Gastrocnemius medialis (tissue), 4 donors: ENCODE measurements at places on chromosomes 1 and 21.

DNA sequence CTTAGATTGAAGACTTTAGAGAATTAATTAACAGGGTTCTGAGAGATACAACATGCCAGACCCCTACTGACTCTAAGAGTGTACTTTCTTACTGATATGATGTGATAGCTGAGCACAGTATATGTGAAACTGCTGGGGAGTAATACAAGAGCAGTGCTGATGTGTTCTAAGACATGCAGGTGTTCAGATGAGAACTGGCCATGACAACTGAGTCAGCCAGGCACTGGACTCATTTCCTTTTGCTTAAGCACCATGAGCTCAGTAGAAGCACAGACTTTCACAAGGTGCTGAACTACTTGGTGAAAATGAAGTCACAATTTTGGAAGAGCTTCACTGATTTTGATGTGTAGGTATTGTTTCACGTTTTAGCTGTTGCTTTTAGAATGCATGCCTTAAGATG lies 15.9 kb upstream of the POGZ start:
- DNase-seq: no peak

DNA sequence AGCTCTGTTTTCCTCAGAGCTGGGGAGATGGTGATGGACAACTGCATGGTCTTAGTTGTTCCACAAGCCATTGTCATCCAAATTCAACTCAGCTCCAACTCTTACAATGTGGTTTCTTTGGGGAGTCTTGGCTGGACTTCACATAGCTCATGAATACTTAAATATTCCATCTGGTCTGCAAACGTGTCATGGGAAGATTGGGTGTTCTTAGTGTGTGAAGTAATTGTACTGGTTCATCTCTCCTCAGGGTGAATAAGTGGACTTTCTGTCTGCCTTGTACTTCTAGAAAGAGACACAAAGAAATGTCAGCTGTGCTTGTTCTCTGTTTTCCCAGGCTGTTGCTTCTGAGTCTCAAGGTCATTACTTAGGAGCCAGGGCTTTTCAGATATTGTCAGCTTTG lies 106.6 kb downstream of the VPS13D start:
- DNase-seq: no peak

- no peak for DNase-seq
Observed at GRCh38 chr1:31364561-31365250, 8.2 kb downstream of the FABP3 start.

DNA sequence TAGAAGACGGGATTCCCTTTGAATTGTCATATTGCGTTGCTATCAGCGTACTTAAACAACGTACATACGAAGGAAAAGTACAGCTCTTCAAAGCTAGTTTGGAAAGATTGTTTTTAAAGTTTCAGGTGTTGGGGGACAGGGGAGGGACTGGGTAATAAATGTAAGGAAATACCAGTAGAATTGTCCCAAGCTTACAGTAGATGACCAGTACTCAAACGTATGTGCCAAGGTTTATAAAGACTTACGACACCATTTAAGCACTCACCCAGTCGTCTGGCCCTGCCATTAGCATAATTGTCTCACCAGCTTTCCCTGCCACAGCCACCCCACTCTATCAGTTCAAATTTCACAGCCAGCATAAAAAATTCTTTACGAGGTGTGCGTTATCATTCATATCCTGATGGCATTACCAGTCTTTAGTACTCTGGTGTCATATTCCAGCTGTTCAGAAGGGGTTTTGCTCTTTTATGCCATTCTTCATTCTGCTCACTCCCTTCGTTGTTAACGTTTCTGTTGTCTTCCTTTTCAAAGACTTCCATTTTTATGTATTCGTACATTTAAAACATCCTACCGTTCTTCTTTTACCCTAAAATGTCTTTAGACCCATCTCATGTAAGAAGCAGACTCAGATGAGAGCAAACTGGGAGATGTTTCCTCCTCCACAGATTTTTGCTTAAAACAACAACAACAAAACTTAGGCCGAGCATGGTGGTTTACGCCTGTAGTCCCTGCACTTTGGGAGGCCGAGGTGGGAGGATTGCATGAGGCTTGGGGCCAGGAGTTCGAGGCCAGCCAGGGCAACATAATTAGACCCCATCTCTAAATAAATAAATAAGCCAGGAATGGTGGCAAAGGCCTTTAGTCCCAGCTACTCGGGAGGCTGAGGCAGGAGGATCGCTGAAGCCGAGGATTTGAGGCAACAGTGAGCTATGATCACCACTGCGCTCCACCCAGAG lies 1.0 kb upstream of the HP1BP3 start:
- peak; percentile 27 for DNase-seq

- no peak for DNase-seq
Observed at GRCh38 chr1:117427297-117427696, 60.0 kb downstream of the MAN1A2 start.

- no peak for DNase-seq
Observed at GRCh38 chr1:191222206-191222605, 744.5 kb upstream of the BRINP3 start.

DNA sequence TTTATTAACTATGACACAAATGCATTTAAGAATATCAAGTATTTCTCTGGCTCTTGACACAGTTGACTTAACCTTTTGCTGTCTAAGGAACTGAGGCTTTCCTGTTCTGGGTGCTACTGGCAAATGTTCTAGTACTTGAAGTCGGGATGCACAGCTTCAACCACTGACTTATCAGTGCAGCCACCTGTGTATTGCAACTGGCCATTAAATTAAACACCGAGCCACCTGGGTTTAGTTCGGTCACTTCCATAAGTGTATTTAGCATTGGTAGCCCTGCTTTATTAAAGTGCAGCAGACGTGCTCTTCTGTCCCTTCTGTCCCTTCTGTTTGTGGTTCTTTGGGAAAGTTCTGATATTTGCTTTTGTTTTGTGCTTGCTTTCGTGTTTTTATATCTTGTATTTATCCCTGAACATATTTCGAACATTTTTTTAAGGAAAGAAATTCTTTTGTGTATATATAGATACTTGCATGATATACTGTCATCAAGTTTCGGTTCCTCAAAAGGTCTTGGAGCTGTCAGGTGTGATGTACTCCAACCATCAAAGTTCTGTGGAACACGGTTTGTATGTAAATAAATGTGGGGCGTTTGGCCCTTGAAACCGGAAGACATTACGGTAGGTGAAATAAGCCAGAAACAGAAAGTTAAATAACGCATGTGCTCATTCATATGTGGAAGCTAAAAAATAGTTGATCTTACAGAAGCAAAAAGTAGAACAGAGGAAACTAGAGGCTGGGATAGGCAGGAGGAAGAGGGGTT lies 297.9 kb upstream of the GREM2 start:
- DNase-seq: no peak

DNA sequence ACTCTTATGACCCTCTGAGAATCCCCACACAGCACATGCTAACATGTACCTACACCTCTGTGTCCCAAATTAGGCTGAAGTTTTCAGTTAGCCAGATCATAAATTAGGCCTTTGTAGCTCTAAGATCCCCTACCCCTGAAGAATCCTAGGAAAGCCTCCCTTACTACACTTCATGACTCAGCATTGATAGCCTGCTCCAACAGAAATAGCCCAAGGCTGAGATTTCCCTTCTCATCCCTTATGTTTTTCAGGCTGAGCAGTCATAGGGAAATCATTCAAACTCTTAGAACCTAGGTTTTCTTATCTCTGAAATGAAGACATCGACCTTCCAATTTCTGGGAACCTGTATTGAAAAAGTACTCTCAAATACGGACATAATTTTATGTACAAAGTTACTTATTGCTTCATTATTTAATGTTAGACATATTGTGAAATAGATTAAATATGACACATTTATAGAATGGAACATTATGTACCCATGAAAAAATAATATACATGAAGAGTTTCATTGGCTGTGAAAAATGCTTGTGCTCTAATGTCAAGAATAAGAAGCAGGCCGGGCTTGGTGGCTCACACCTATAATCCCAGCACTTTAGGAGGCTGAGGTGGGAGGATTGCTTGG lies 122.4 kb upstream of the UBE2U start:
- no peak for DNase-seq

GRCh38 chr1:85894651-85895050 lies 186.4 kb upstream of the ZNHIT6 start:
- DNase-seq: no peak

- DNase-seq: no peak
Observed at GRCh38 chr1:207990455-207990854, 79.5 kb upstream of the CD34 start.

DNA sequence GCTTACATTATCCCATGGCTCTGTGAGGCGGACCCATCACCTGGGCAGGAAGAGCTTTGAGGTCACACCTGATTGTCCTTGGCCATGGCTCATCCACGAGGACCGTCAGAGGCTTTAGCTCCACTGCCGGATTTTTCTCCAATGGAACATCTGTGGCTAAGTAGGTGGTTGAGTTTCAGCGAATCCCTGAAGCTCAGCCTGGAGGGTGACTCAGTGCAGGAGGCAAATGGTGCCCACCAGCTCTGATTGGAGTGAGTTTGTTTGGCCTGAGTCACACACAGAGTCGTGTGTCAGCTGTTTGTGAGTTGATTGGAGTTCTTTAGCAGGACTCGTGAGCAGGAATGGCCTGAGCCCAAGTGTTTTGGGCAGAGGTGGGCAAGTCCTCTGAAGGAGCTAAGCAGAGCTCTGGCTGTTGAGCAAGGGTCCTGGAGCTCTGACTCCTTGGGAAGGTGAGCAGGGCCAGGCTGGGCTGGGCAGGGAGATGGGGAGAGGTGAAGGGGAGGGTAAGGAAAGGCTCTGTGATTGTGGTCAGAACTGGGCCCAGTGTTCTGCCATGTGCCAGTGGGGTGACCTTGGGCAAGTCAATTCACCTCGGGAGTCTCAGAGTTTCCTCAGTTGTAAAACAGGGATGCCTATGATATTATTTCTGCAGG lies 2.0 kb downstream of the SLC6A17 start:
- no peak for DNase-seq

GRCh38 chr1:36531833-36532232 lies 49.1 kb upstream of the CSF3R start:
- DNase-seq: no peak

- no peak for DNase-seq
Observed at GRCh38 chr1:112722601-112723510, 7.7 kb upstream of the PPM1J start.

DNA sequence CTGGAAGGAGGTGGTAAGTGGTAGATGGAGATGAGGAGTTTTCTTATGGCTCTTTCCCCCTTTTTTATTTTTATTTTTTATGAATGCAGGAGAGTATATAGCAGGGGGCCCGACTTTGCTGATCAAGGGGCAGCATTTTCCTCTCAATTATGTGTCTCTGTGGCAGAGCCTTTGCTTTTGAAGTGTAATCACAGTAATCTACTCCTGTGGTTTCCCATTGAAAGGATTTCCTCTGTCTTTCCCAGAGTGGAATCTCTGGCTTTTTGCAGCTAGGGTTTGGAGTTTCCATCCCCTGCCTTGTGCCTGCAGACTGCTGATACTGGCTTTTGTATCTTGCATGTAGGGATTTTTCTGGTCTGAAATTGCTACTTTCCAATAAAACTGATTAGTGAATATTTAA lies 29.1 kb downstream of the ARID1A start:
- no peak for DNase-seq

GRCh38 chr1:233432916-233433315 lies 105.4 kb downstream of the MAP3K21 start:
- no peak for DNase-seq

DNA sequence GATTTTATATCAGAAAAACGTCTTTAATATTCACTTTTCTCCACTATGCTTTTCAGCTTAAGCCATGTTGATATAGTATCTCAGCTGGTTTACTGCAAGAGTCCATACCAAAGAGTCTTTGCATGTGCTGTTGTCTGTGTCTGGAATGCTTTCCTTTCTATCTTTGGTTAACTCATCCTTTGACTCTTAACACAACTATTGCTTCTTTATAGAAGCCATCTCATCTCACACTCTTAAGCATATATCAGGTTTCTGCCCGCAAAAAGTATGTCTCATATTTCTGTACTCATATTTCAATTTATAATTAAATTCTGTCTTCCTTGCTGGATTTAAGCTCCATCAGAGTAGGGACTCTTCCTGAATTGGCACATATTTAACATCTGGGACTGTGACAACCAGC lies 220.9 kb upstream of the KCNK2 start:
- DNase-seq: no peak

DNA sequence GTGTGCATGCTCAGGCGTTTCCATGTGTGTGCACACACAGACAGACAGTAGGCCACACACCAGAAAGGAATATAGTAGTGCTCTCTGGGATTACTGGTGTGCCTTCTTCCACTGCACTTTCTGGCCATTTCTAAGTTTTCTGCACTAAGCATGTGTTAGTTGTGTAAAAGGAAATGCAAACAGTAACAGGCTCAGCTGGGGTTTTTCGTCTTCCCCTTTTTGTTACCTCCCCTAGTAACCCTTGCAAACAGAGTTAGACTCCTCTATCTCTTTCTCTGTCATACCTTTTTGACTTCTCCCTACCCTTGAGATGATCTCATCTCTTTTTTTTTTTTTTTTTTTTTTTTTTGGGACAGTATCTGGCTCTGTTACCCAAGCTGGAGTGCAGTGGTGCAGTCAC lies 196.3 kb downstream of the SDCCAG8 start:
- DNase-seq: no peak

DNA sequence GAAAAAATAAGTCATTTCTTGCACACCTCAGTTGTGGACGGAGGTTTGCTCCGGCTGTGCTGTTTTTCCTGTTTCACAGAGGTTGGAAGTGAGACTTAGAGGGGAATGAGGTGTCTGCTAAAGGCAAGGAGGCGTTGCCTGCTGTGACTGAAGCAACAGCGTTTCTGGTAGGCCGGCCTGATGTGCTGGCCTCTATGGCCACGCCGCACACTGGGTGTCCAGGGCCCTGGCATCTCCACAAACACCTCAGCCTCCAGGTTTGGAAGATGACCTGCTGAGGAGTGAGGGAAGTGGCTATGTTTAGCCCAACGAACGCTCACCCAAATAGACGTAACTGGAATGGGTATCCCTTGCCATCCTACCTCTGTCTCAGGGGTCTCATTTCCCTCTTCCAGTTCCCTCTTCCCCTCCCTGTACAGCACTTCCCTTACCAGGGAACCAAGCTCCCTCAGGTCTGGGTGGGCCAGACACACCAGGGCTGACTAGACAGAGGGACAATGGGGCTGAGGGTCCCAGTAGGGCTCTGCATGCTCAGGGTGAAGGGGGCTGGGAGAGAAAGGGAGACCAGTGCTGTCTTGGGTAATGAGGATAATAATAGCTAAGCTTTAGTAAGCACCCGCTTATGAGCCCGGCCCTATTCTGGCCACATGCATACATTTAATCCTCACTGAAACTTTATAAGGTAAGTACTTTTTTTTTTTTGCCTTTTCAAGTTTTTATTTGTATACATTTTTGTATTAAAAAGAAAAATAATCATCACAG lies 11.9 kb downstream of the CACNA1S start:
- DNase-seq: peak; percentile 73

GRCh38 chr1:109184687-109185086 lies 29.0 kb upstream of the SARS1 start:
- DNase-seq: no peak

- DNase-seq: no peak
Observed at GRCh38 chr1:59481881-59482505, 185.1 kb downstream of the FGGY start.

- no peak for DNase-seq
Observed at GRCh38 chr1:101260556-101261350, 23.9 kb downstream of the S1PR1 start.

- no peak for DNase-seq
Observed at GRCh38 chr1:240100371-240100934, 8.8 kb downstream of the FMN2 start.

- no peak for DNase-seq
Observed at GRCh38 chr1:93080179-93080823, 1.2 kb downstream of the MTF2 start.

- no peak for DNase-seq
Observed at GRCh38 chr1:79667848-79668696, 661.5 kb upstream of the ADGRL4 start.
